Hematopoietic multipotent progenitor cell treated with erythropoietin and hydrocortisone succinate and interleukin-3 and kit ligand, for 8 days (in vitro differentiated cells): ENCODE measurements at places on chromosomes 2 and 18.

DNA sequence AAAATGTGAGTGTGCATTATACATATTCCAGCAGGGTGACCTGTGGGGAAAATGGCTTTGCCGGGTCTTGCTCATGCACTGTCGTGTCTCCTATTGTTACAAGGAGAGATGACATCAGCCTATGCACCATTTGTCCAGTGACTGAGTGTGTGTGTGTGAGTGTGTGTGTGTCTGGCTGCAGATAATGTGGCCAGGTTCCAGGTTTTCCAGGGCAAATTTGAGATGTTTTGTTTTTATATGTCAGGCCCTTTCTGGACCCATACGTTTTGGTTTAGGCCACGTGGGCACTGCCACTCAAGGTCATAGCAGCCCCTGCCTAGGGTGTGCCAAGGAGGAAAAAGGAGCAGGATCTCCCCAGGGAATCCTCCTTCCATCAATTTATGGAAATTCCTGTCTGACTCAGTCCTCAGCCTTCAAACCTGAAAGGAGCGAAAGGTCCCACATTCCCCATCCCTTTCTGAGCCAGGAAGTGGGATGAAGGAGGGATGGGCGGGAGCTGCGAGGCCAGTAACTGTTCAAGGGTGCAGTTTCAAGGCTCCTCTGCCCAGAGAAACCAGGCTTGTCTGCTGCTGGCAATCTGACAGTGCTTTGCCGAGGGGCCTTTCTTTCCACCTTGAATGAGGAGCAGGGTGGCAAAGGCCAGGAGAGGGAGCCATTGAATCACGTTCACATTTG lies 93.0 kb upstream of the SMAD2 start:
- DNase-seq = peak; percentile 77

GRCh38 chr2:225534037-225534436 lies 134.5 kb downstream of the NYAP2 start:
- DNase-seq = no peak

DNA sequence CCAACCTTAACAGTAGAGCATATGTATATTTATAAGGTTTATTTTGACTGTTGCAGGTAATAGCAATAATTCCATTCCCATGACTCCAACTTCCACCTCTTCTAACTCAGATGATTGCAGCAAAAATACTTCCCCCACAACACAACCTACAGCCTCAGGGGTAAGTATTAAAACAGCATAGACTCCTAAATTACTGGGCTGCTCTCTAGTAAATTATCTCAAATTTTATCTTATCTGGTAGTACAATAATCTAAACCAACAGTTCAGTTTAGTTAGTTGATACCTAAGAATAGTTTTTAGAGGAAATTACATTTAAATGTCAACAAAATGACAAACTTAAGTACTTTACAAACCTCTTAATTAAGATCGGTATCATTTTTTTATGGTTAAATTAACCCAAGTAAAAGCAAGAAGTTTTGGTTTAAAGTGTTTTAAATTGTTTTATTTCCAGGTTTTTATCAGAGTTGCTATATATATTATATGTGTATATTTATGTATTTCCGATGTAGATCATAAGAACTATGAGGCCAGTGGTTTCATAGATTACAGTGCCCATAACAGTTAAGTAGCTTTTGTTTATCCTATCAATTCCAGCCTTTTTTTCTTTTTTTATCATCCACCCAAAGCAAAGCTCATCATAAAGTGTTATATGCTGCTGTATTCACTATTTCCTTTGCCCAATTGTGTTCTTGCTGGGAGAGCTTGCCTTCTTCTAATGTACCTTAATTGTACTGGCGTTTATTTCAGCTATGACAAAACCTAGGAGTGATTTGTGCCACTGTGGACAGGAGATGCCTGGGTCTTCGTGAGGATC lies 13.7 kb downstream of the GATA6 start:
- no peak for DNase-seq

GRCh38 chr2:150570712-150571111 lies 83.2 kb upstream of the RND3 start:
- DNase-seq = no peak

- DNase-seq = no peak
These were observed 993.9 kb upstream of the POU3F3 start for GRCh38 chr2:103860016-103860415.

- no peak for DNase-seq
These were observed 324.0 kb downstream of the IRS1 start for GRCh38 chr2:226475650-226476049.

DNA sequence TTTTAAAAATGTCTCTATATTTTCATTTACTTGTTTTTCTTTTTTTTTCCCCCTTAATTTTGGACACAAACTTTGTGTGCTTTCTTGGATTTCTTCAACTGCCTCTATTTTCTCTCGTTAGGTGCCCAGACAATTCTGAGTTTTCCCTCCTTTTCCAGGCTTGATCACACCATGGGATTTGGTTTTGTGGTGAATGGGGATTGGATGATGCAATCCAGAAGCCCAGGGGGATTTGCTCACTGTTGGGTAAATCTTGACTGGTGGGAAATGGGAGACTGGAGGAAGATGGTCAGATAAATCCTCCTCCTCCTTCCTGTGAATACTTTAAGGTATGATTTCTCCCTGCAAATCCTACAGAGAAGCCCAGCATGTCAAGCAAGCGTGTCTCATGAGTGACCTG lies 19.5 kb upstream of the PAX8 start:
- DNase-seq = no peak

GRCh38 chr2:63849381-63850203 lies 7.9 kb downstream of the UGP2 start:
- no peak for DNase-seq

GRCh38 chr2:79375817-79376216 lies 137.0 kb upstream of the CTNNA2 start:
- no peak for DNase-seq

- DNase-seq = no peak
These were observed 11.2 kb downstream of the NCK2 start for GRCh38 chr2:105755895-105756294.

GRCh38 chr2:84217456-84217855 lies 241.6 kb downstream of the SUCLG1 start:
- DNase-seq = no peak

- no peak for DNase-seq
These were observed 381.3 kb downstream of the SOX11 start for GRCh38 chr2:6073191-6074088.

DNA sequence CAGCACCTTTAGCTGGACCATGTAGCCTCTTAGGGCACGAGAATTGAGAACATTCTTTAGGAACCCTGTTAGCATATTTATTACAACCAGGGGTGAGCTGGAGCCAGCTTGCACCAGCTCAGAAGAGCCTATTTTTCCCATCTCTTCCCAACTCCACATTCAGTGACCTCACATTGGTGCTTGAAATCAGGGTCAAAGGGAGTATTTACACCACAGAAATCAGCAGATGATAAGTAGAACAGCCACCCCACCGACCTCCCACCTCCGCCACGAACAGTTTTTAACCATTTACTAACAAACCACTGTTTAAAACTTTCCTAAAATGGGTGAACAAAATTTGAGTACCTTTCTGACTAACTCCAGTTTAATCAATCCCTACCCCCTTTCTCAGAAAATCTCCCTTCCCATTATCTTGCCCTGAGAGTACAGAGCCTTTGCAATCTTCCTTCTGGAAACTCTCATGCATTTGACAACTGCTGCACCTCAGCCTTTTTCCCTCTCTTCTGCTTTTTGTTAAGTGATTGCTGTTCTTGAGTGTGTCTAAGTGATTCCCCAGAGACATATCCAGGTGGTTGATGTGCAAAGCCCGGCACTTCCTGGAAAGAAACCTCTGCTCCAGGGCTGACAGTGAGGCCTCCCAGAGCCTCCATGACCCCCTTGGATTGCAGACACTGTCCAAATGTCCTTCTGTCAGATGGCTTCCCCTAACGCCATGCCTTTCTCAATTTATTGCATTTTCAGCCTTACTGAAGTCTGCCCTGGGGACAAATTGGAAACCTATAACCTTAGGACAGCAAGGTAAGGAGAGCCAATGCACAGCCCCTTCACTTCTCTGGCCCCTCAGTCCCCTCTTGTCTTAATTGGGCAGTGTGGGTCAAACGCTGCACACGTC lies 389.5 kb upstream of the TNP1 start:
- DNase-seq = no peak

- no peak for DNase-seq
These were observed 204.9 kb upstream of the TWIST2 start for GRCh38 chr2:238642973-238643372.

GRCh38 chr18:68557183-68557582 lies 157.7 kb downstream of the TMX3 start:
- DNase-seq = no peak

DNA sequence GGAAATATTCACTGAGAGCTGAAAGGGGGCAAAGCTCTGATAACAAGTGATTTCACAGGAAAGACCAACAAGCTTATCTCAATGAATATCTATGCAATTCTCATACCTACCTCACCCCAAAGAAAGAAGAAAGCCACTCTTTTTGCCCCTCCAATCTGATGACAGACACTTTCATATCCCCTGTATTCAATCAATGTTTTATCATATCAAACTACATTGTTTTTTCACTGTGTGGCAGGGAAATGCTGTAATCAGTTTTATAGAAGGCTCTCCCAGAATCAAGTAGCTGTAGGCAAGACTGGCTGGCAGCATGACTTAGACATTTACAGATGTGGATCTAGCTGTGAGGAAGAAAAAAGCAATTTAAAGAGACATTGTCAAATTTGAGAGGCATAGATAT lies 81.3 kb upstream of the PIK3C3 start:
- DNase-seq = no peak

DNA sequence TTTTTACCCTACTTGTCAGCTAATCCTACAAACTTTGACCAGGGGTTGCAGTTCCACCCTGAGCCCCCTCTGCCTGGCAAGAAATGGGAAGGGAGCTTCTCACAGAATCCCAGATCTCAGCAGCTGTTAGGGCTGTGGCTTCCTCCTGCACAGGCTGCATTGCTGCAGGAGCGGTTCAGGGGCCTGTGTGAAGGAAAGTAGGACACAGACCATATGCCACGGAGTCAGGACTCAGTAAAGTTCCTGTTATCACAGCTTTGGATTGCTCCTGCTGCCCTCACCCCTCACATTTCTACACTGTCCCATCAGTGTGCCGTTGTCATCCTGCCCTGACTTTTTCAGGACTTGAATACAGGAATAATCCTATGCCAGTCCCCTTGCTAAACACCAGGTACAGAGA lies 62.8 kb upstream of the SP3 start:
- no peak for DNase-seq

DNA sequence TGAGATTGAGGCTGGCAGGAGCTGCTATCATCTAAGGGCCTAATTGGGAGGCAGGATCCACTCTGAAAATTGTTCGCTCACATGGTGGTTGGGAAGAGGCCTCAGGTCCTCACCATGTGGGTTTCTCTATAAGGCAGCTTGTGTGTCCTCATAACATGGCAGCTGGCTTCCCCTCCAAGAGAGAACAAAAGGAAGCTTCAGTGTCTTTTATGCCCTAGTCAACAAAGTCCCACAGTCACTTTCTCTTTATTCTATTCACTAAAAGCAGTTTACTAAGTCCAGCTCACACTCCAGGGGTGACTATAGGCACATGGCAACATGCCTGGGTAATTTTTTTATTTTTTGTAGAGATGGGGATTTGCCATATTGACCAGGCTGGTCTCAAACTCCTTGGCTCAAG lies 5.8 kb upstream of the ITGAV start:
- no peak for DNase-seq

GRCh38 chr2:185862657-185863398 lies 124.2 kb downstream of the FSIP2 start:
- DNase-seq = no peak

DNA sequence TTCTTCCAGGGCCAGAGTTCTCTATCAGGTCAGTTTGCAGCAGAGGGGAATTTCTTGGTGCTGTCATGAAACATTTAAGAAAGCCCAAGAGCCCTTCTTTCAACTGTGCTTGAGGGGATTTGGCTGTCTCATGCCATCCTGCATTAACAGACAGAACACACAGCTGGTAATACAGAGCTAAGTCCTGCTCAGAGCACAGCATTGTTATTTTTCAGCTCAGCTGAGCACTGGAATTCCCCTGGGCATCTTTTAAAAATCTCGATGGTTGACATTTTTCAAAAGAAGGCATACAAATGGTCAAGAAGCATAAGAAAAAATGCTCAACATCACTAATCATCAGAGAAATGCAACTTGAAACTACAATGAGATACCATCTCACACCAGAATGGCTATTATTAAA lies 14.9 kb upstream of the IL1R2 start:
- no peak for DNase-seq

DNA sequence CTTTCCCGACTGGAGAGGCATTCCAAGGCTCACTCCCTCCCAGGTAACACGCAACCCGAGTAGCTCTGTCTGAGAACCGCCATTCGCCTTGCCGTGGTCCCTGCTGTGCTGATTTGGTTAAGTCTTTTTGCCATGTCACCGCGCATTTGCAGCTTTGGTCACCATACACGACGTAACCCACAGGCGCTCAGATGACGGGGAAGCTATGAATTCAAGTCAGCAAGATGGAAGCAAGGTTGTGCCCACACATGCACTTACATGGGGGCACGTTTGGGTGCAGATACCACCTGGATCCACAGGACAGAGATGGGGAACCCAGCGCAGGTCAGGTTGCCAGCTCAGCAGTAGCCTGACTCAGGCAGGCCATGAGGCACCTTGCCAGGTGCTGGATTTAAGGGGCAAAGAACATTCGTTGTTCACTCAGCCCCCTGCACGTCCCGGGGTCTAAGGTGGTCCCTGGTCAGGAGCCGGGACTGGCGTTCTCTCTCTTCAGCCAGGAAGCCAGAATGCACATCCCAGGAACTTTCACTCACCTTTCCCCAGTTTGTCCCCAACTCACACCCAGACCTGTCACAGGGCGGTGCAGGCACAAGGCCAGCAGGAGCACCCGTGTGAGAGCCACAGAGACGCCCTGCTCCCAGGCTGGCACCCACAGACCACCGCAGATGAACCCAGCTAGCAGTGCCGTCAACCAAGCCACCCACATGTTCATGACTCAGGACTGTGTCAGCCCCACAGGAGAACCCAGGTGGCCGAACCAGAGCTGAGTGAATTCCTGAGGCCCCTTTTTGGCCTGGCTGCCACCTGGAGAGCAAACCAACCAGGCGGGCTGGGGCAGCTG lies 19.9 kb downstream of the SNED1 start:
- DNase-seq = no peak

DNA sequence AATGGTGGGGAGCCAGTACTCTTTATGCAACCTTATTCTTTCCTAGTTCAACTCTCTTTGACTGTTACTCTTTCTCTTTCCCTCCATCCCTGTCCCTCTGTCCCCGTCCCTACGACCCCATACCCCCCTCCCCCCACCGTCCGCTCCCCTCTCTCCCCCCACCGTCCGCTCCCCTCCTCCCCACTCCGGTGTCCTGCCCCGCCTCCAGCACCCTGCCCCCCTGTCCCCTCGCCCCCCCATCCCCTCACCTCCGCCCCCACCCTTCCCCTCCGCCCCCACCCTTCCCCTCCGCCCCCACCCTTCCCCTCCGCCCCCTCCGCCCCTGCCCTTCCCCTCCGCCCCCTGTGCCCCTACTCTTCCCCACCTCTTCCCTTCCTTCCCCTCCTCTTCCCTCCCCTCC lies 128.4 kb downstream of the LPIN1 start:
- DNase-seq = no peak

GRCh38 chr18:34222307-34223163 lies 2.2 kb downstream of the NOL4 start:
- DNase-seq = no peak
